Type B pancreatic cell (in vitro differentiated cells): ENCODE measurements at places on chromosomes 11 and 22. TPM values are rescaled to one million over a fixed set of nuclear protein-coding genes. Genes with fewer than 3 reads are reported as not detected.

GRCh38 chr11:78981153-78981552 lies 406.5 kb upstream of the NARS2 start:
- DNase-seq, result no peak

- DNase-seq, result no peak
Observed at GRCh38 chr11:60084631-60085273, 3.7 kb upstream of the MS4A2 start.

- no peak for DNase-seq
Observed at GRCh38 chr22:37426706-37427134, 559 bp downstream of the ELFN2 start.

The OR5B21 gene
- total RNA-seq, result not detected in 2 replicates
